ENCODE measurements at places on chromosomes 16 and 17. TPM values are rescaled to one million over a fixed set of nuclear protein-coding genes. Genes with fewer than 3 reads are reported as not detected.
A peak's percentile ranks its signal among the peaks of the same experiment; 100 is the strongest.

DNA sequence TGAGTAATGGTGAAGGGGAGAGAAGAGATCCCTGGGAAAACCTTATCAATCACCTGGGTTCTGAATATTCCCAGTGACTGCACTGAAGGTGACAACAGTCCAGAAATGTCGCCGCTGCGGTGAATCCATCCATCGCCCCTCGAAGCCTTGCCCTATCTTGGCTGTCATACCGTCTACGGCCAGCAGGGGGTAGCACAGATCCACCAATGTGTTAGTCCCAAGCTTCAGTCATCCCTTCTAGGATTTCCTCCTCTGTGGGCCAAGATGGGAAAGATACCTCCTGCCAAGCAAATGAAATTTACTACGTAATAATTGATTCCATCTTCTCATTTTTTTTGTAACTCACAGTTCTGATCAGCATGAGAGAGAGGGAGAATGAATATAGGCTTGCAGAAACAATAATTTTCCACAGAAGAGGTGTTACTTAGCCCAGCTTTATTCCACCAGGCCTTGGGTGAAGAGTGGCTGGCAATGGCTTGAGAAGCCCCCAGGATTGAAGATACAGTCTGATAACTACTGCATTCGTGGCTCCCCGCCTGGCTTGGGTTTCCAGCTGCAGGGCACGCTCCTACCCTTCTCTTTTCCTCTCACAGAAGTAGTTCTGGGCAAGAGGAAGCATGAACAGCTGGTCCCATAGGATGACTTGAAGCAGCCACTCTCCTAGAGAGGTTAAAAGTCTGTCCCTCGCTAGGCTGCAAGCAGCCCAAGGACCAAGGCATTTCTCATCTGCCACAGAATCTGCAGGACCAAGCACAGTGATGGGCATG lies 2.6 kb upstream of the FMNL1 start:
- DNase-seq, result peak; percentile 39

- DNase-seq, result no peak
Measured at GRCh38 chr17:73013816-73014663, 78.4 kb downstream of the SLC39A11 start.

Gene IL32
- total RNA-seq, result 33.7 TPM

Gene EIF1
- 66.4 TPM for total RNA-seq

Gene KCNJ2
- 33.3 TPM for total RNA-seq

DNA sequence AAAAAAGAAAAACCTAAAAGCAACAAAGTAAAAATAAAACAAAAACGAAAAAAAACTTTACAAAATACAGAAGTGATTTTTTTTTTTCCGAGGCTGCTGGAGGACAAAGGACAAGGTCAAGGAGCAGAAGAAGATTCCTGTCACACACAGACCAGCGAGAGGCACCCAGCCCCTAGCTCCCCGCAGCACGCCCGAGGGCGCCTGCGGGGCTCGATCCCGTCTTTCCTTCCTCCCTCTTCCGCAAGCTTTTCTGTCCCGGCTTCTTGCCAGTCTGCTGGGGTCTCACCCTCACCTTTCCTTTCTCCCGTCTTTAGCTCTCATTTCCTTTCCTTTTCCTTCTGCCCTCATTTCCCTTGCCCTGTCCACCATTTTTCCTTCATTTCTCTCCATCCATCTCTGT lies 66.1 kb upstream of the DNAH17 start:
- DNase-seq, result no peak

- DNase-seq, result no peak
Measured at GRCh38 chr16:31215287-31216162, 1.4 kb downstream of the PYDC1 start.
